Testis (tissue), 5 donors: ENCODE measurements at places on chromosomes 12 and 14.

DNA sequence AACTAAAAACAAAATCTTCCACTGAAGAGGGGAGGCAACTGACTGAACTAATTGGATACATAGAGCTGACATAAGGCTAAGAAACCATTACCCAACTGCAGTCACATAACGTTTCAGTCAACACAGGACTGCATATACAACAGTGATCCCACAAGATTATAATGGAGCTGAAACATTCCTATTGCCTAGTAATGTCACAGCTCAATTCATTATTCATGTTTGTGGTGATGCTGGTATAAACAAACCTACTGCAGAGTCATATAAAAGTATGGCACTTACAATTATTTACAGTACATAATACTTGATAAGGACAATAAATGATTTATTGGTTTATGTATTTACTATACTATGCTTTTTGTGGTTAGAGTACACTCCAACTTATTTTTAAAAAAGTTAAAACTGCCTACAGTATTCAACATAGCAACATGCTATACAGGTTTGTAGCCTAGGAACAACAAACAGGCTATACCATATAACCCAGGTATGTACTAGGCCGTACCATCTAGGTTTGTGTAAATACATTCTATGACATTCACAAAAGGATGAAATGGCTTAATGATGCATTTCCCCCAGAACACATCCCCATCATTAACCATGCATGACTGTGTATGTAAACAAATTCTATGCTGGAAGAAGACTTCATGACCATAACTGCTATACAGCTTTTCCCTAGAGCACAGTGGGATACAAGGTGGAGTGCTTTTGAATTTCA, 4.3 kb downstream of the NAP1L1 start:
- no peak for DNase-seq

DNA sequence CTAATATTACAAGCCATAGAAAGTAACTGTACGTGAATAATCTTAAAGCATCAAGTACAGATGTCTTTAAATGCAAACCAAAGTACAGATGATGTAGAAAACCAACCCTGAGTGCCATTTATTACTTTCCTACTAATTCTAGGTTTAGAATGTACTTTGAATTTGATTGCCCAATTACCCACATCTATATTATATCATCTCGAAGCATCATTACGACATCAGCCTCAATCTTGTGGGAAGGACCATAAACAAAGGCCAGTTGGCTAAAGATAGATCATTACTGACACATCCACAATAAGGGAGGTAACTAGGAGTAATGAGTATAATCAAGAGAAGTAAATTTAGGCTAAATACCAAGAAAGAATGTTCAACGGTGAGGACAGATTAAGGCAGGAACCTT, 478.9 kb downstream of the BCAT1 start:
- no peak for DNase-seq

- no peak for DNase-seq
Observed at GRCh38 chr12:130593056-130593455, 123.0 kb downstream of the RIMBP2 start.

DNA sequence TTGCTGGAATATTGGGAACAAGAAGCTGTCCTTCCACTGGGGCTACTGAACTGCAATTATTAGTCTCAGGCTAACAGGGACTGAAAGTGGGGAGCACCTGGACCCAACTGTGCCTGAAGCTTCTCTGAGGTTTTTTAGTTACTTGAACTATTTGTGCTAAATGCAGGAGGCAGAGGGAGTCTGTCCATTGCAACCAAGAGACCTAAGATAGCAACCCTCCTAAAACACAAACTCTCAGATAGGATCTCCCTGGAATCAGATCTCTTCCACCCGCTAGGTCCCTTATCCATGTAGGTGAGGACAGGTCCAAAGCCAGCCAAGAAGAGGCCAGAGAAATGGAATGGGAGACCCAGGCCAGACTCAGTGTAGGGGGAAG, 58.1 kb downstream of the NCOR2 start:
- no peak for DNase-seq
